Stimulated activated CD4-positive, alpha-beta T cell treated with anti-CD3 and anti-CD28 coated beads, TNF-alpha, amount 100 ng/mL, for 48 hours (primary cell): ENCODE measurements at places on chromosomes 4 and X.
A peak's percentile ranks its signal among the peaks of the same experiment; 100 is the strongest.

DNA sequence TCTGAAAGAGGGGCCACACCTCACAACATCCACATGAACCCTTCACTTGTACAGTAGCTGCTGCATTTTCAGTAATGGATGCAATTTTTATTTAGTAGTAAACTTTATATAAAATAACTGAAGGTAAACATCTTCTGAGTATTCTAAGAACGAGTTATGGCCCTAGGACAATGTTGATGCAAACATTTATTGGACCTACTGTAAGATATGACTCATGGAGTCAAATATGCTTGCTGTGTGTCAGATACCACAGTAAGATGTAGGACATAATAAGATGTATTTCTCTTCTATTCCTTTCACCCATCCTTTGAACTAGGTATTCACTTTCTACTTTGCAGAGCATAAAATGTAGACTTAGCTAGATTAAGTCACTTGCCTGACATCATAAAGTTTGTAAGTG, 87.6 kb downstream of the TEX13C start:
- no peak for DNase-seq

GRCh38 chr4:133865612-133866327, 335.8 kb downstream of the PABPC4L start:
- no peak for DNase-seq

- no peak for DNase-seq
Measured at GRCh38 chrX:104347860-104348259, 93.1 kb upstream of the ESX1 start.

- no peak for DNase-seq
Measured at GRCh38 chr4:139153411-139154133, 23.4 kb downstream of the ELF2 start.

GRCh38 chr4:13907255-13907751, 279.8 kb upstream of the BOD1L1 start:
- no peak for DNase-seq

DNA sequence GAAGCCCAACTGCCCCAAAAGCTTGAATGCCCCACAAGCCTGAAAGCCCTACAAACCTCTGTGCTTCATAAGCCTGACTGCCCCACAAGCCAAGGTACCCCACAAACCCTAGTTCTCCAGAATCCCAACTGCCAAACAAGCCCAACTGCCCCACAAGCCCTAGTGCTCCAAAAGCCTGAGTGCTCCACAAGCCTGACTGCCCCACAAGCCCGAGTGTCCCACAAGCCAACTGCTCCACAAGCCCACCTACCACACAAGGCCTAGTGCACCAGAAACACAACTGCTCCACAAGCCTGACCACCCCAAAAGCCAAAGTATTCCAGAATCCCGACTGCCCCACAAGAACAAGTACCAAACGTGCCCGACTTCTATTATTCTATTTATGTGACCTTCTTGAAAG, 13.6 kb upstream of the HSFX3 start:
- no peak for DNase-seq

GRCh38 chrX:64195862-64196261, 9.6 kb downstream of the AMER1 start:
- no peak for DNase-seq

GRCh38 chr4:52199574-52200338, 148.7 kb downstream of the SPATA18 start:
- no peak for DNase-seq

GRCh38 chr4:37936889-37937498, 23.2 kb upstream of the PTTG2 start:
- DNase-seq = no peak

- DNase-seq = no peak
Measured at GRCh38 chr4:24003926-24004325, 114.1 kb upstream of the PPARGC1A start.

DNA sequence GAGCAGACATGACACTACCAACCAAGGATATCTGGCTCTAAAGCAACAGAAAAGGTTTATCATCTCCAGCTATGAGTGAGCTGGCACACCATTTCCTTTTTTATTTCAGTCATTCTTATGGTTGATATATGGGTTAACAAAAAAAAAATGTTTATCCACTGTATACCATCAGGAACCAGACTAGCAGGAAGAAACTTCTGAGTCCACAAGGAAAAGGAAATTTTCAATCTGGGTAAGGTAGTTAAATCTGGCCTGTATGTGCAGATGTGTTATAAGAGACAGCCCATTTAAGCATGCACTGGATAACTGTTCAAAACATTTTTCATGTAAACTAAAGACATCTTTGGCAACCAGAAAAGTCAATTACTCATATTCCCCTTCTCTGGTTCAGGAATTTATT, 35.0 kb downstream of the AMMECR1 start:
- DNase-seq = no peak

GRCh38 chrX:104668550-104668949, 102.6 kb downstream of the IL1RAPL2 start:
- DNase-seq = no peak

- DNase-seq = no peak
Measured at GRCh38 chr4:42488114-42488513, 90.8 kb downstream of the SHISA3 start.

DNA sequence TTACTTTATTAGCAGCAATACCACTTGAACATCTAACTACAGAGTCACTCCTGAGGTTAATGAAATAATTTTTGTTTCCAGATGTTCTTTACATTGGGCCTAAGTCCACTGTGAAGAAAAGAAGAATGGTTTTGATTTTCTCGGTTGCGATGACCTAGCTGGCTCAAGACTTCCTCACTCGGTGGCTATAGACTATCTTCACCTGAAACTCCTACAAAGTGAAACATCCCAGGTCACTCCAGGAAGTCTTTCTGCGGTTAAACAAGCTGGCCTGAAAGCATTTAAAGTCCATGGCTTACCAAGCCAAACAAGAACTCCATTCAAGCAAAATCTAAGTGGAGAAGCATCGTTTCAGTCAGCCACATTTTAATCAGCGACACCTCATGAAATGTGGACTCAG, 13.7 kb upstream of the SORBS2 start:
- DNase-seq = no peak

DNA sequence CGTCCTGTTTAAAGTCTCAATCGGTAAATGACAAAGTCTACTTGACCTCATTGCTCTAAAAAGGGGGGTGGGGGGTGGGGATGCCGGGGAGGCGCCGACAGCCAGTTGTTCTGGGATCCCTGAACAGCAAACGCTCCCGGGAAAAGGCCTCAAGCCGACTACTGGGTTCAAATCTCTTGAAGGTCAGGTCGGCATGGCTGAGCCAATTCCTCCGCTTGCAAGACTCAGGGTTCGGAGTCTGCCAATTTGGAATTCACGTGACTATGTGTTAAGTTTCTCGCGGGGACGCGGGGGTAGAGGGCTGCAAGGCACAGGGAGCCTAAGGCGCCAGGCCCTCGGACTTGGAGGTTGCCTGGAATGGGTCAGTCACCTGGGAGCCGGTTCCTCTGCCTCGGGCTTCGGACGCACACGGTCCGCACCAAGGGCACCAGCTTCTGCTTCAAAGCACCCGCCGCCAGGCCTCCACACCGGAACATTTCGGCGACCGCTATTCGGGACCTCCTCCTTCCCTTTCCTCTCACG, 399 bp downstream of the AIFM1 start:
- DNase-seq = no peak

DNA sequence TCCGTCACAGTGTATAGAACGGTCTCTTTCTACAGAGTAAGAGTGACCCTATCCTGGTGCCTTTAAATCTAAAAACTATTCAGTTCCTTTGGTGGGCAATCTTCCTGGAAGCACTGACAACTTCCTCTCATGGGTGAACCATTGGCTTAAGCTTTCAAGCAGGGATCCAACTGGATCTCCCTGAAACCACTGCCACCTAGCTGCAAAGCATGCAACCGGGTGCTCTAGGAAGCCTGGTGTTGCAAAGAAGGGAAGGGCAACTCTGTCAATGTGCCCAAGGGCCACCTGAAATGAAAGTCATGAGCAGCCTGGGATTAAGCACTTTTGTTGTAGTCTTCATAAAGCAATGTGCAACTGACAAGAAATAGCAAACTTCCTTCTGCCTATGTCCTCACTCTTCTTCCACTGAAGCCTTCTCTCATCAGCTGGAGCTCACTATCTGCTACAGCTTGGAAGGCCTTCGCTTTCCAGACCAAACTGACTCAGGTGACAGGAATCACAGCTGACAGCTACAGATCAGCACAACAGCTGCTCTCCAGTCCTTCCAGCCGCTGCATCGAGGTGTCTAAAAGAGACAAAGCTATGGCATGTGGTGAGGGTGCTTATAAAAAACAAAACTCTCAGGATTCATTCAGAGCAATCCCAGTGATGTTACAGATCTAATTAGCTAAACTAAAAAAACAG, 46.1 kb downstream of the SETD7 start:
- no peak for DNase-seq

DNA sequence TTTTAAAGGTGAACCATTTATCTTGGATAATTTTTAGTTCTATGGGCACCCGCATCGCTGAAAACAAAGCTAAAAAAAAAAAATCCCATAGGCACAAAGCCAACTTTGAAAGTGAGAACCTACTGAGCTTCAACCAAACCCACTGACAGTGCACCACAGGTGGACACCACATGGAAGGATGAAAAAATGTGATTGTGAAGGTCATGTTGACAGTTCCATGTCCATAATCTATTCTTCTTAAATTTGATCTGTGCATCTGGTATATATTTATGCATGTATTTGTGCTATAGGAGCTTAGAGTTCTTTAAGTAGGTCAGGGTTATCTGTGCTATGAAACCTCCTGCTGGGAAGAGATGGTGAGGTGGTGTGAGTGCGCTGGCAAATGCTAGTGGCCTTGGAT, 374.3 kb downstream of the SPRY1 start:
- DNase-seq = no peak

DNA sequence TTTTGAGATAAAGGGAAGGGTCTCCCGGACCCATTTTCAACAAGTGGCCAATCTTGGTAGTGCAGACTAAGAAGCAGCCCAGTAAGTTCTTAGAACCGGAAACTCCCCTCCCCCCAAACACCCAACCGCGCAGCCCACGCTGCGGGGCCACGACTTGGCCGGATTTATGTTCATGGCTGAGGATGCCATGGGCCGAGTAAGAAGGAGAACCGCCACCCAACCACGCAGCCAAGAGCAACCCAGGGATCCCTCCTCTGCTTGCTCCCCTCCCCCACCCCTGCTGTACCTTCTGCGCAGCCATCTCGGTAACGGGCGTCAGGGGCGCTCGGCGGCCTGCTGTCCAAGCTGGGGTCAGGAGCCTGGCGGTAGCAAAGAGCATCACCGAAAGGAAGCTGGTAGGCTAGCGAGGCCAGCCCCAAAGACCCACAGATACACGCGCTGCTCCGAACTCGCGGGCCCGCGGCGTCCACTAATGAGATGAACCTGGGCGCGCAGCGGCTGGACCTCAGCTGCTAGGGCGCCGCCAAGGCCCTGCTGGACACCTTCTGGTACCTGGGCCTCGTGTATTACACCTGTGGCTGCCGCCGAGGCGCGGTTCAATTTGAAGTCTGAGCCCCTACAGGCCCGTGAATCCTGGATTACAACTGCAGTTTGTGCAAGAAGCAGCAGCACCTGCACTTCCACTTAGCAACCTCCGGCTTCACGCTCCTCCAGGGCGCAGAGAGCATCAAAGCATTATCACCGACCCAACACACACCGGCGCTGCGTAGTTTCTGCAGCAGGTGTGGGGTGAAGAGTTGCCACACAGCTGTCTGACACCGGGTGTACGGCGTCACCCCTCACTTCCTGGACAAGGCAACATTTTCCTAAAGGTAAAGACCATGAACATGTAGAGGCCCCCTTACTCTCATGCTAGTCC, 63.4 kb downstream of the NUDT10 start:
- peak; percentile 39 for DNase-seq

DNA sequence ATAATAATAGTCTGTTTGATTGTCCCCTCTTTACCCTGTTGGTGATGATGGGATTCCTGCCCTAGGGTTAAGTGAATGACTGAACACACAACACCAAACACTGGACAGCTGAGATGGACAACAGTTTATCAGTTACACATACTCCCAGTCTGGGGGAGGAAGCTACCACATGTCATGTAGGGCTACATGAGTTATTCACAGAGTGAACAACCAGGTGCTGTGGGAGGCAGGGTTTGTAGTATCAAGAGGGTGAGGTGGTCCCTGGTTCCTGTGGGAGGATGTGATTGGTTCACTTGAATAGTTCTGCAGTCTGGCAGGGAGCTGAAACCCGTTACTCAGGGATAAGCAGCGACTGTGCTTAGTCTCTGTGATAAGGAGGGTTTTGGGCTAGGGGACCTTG, 88.8 kb upstream of the AP1S2 start:
- DNase-seq = no peak

GRCh38 chrX:8627796-8628195, 104.1 kb downstream of the ANOS1 start:
- no peak for DNase-seq

DNA sequence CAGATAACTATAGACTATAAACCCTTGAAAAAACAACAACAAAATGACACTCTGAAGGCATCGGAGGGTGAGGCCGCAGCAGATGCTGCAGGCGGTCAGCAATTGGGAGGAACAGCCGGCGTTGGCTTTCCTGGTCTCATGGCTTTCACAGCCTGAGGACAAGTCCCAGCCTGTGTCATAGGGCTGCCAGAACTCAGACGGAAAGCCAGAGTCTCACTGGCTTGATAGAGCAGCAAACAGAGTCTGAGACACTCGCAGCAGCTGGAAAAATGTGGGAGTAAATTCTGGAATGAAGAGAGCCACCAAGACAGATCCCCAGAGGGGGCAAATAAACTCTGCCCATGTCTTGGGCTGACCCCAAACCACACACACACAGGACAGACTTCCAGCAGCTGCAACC, 86.3 kb downstream of the PPP2R2C start:
- DNase-seq = no peak

GRCh38 chrX:13797512-13797911, 19.4 kb downstream of the GPM6B start:
- no peak for DNase-seq

DNA sequence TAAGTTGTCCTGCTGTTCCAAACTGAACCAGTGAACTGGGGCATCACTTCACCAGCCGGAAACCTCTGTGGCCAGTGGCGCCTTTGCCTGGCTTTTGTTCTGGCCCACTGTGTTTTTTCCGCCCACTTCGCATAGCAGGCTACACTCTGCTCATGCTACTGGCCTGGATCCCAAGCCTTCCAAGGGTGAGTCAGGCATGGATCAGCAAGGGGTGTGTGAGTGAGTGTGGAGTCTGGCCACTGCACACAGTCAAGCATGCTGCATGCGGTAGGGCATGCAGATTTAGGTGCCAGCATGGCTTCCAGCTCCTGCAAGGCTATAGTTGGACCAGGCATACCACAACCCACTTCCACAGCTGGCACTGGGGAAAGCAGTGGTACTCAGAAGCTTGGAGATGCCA, 1967.9 kb downstream of the C4orf33 start:
- DNase-seq = no peak

- DNase-seq = no peak
Measured at GRCh38 chr4:51866835-51867234, 23.9 kb downstream of the DCUN1D4 start.

DNA sequence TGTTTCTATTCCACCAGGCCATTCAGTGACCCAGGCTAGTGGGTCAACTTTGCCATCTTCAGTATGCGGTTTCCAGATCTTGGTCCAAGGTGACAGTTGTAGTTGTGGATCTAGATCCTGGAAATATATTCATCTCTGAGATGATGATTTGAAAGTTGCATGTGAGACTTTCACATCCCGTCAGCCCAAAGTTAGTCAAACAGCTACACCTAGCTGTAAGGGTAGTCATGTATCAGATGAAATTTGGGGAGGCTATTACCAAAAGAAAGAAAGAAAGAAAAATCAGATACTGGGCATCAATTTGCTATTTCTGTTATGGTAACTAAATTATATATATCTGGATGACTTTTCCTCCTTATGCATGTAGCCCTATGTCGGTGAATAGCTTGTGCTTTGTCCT, 259.4 kb upstream of the ARX start:
- DNase-seq = no peak
